ENCODE measurements at places on chromosomes 7 and 10.

GRCh38 chr10:50963063-50963462 is 77.6 kb upstream of the A1CF start:
- DNase-seq: no peak

DNA sequence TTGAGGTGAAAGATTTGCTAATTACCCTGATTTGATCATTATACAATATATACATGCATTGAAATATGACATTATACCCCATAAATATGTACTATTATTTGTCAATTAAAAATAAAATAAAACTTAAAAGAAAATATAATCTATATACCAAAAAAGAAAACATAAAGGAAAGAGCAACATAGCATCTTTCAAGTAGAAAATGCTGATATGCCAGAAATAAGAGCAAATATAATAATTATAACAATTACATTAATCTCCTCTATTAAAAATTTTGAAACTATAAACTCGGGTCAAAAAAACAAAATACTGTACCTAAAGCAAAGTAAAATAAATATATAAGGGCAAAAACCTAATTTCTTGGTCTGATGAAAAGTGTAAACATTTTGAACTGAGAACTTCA is 209.3 kb upstream of the PDE1C start:
- DNase-seq: no peak

DNA sequence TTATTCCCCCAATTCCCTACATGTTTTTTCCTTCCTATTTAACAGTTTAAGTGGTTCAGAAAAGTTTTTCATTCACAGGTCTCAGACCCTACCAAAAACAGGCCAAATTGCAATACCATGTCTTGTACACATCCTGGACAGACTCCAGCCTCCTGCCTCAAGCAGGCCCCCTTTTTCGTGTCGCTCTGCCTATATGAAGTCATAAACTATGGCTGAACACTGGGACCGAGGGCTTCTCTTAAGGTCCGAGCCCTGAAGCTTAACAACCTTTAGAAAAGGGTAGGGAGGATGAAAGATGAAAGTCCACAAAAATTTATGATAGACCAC is 1.4 kb downstream of the FBXW4 start:
- DNase-seq: peak; percentile 30

- no peak for DNase-seq
These were observed 187.6 kb downstream of the TEX36 start for GRCh38 chr10:125495386-125495785.

GRCh38 chr10:16505161-16505560 is 16.5 kb downstream of the C1QL3 start:
- DNase-seq: no peak

- no peak for DNase-seq
These were observed 9.0 kb upstream of the CUZD1 start for GRCh38 chr10:122854648-122855047.

DNA sequence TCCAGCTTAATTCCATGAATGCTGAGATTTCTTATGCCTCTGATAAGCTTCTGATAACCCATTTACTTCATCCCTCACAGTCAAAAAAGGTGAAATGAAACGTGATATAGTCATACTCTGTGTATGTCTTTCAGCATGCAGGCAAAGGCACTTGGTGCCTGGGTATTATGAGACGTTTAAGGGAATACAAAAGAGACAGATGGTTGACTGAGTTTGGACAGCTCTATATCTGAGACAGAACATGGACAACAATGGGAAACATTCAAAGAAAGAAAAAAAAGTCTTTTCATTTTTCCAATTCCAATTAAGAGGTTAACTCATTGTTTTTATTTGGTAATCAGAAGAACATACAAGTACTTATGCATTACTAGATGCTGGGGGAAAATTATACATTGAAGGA is 96.2 kb downstream of the PPP1R17 start:
- DNase-seq: no peak

GRCh38 chr10:3350205-3350604 is 177.6 kb upstream of the PITRM1 start:
- DNase-seq: no peak

DNA sequence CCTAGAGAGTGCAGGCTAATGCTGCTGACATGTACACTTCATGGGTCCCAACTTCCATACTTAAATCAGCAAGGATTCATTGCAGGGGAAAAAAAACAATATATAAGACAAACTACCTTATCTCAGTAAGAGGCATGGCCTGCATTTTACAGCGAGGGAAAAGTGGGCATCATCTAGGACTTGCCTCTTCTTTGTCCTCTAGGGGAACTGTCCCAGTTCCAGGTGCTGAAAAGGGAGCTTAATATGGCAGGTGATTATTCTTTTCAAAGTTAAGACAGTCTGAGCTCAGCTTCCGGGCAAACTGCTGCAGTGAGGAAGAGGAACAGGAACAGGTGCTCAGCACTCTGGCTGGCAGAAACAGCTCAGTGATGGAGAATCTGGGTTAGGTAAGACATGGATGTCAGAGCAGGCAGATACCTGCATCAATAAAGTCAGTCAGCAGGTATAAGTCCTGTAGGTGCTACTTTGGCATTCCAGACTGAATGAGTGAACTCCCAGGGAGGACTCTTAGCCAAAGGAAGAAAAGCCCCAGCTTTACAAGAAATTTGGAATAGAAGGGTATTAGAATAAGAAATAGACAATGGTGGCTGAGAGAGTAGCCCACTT is 147.2 kb downstream of the TMEM178B start:
- no peak for DNase-seq

DNA sequence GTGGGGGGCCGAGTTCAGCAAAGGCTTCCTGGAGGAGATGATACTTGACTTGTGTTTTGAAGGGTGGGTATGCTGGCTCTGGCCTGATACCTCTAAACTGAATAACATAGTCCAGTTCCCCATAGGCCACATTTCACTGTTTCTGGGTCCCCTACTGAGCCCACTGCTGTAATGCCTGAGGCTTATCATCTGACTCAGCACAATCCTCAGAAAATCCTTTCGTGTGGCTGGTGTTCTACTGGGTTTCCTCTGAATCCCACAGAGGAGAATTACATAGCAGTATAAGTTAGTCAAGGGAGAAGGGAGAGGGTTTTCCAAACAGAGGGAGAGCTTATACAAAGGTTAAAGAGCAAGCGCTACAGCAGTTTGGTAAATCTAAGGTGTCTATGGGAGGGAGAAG is 2.8 kb upstream of the R3HCC1L start:
- no peak for DNase-seq

- no peak for DNase-seq
These were observed 328.2 kb upstream of the MAGI2 start for GRCh38 chr7:79781716-79782115.
